ENCODE measurements at places on chromosomes 3 and 15.

- H3K36me3 ChIP-seq: peaks cover 1% of the 10 kb centered on the region
- H3K27ac ChIP-seq: no peak overlapping the region
- DNase-seq: no peak
- H3K4me1 ChIP-seq: peaks cover 11% of the 10 kb centered on the region
- peaks cover 4% of the 10 kb centered on the region for H3K27me3 ChIP-seq
- no peak overlapping the region for H3K4me3 ChIP-seq
These were observed 19.1 kb downstream of the GPR15 start for GRCh38 chr3:98550833-98551232.

DNA sequence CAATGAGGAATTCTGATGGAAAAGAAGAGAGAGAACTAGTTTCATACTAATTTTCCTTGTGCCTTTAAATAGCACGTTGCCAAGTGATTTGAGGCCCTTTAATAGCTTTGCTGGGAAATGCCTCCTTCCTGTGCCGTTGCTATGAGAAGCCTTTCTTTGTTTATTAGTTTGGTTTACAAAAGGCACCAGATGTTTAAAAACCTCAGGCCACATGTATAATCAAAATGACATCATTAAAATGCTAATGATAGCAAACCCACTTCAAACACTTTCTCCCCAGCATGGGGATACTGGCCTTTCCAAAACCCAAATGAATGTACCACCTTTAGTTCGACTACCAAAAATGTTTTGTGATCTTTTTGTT, 50.0 kb upstream of the TBC1D23 start:
- no peak overlapping the region for H3K27ac ChIP-seq
- no peaks in the 10 kb centered on the region for H3K36me3 ChIP-seq
- H3K4me1 ChIP-seq: peaks cover 11% of the 10 kb centered on the region
- H3K4me3 ChIP-seq: no peak overlapping the region

DNA sequence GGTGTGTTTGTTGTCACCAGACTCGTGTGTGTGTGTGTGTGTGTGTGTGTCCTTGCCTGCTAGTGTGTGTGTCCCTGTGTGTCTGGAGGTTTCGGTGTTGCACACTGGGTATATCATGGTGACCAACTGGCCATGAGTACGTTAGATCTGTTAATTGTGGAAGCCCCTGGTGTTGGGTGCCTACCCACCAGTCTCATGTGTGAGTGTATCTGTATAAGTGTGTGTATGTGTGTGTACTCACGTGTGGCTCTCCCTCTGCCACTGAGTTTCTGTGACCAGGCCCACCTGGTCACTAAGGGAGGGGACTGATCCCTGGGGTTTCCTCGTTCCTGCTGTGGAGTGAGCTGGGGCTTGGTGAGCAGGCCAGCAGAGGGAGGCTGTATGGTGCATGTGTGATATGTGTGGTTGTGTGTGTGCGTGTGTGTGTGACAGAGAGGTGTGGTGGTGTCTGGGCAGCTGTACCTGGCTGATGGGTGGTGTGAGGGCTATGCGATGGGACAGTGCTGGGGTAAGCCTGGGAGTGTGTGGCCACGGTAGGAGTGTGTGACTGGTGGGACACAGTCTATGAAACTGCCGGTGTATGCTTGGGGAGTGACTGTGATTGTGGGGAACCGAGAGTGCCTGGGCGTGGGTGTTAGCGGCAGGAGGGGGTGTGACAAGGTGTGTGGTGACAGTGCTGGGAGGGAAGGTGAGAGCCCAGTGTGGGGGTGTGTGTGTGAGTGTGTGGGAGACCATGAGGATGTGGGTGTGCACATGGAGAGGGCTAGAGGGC, 1.8 kb downstream of the PRKCD start:
- H3K36me3 ChIP-seq: peaks cover 28% of the 10 kb centered on the region
- no peaks in the 10 kb centered on the region for H3K27me3 ChIP-seq
- H3K4me3 ChIP-seq: peak overlapping the region; percentile 99
- peaks cover 55% of the 10 kb centered on the region for H3K4me1 ChIP-seq
- H3K27ac ChIP-seq: peak overlapping the region; percentile 97
- peak; percentile 52 for DNase-seq

GRCh38 chr15:98787936-98788757, 139.8 kb downstream of the IGF1R start:
- H3K4me3 ChIP-seq: no peak overlapping the region
- DNase-seq: no peak
- H3K4me1 ChIP-seq: peaks cover 16% of the 10 kb centered on the region
- H3K27me3 ChIP-seq: no peaks in the 10 kb centered on the region
- no peaks in the 10 kb centered on the region for H3K36me3 ChIP-seq

DNA sequence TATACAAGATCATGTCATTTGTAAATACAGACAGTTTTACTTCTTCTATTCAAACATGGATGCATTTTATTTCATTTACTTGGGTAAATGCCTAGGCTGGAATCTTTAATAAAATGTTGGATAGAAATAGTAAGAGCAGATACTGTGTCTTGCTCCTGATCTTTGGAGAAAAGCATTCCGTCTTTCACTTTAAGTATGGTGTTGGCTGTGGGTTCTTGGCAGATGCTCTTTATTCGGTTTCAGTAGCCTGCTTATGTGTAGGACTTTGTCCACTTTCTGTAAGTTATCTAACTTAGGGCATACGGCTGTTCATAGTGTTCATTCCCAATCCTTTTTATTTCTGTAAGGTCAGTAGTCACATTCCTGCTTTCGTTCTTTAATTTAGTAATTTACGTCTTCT, 303.0 kb downstream of the ADAMTS17 start:
- no peak overlapping the region for H3K4me3 ChIP-seq
- no peak overlapping the region for H3K27ac ChIP-seq
- DNase-seq: no peak
- peaks cover 2% of the 10 kb centered on the region for H3K4me1 ChIP-seq
- peaks cover 14% of the 10 kb centered on the region for H3K27me3 ChIP-seq

- peaks cover 32% of the 10 kb centered on the region for H3K36me3 ChIP-seq
- H3K4me1 ChIP-seq: peaks cover 61% of the 10 kb centered on the region
- no peaks in the 10 kb centered on the region for H3K27me3 ChIP-seq
- peak overlapping the region; percentile 96 for H3K27ac ChIP-seq
These were observed 18.8 kb downstream of the HEMK1 start for GRCh38 chr3:50587806-50588758.

- no peaks in the 10 kb centered on the region for H3K27me3 ChIP-seq
- H3K27ac ChIP-seq: no peak overlapping the region
- no peak overlapping the region for H3K4me3 ChIP-seq
- H3K36me3 ChIP-seq: peaks cover 66% of the 10 kb centered on the region
- no peak for DNase-seq
These were observed 23.0 kb downstream of the MESD start for GRCh38 chr15:80966431-80967197.

DNA sequence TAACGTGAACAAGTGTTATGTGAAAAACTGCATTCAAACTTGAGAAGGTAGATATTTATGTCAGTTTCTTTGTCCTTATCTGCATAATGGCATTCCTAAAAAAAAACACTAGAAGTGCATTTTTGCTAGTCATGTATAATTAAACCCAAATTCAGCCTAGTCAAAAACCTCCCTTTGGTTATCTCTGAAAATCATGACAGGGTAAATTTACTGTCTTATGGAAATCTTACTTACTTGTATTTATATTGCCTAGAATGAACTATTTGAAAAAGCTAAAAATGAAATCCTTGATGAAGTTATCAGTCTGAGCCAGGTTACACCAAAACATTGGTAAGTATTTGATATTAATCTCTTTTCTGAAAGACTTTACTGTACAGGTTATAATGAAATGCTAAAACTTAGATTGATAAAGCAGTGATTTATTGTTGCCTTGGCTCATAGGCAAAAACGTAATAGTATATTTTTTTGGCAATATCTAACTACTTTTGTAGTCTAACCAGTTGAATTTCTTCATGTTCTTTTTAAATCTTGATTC, 55.6 kb downstream of the OPA1 start:
- no peaks in the 10 kb centered on the region for H3K27me3 ChIP-seq
- H3K4me1 ChIP-seq: no peaks in the 10 kb centered on the region
- peaks cover 36% of the 10 kb centered on the region for H3K36me3 ChIP-seq
- H3K4me3 ChIP-seq: no peak overlapping the region
- DNase-seq: no peak

GRCh38 chr3:178778589-178778988, 242.4 kb downstream of the KCNMB2 start:
- no peak overlapping the region for H3K4me3 ChIP-seq
- DNase-seq: no peak
- no peaks in the 10 kb centered on the region for H3K4me1 ChIP-seq
- H3K27ac ChIP-seq: no peak overlapping the region

- no peak for DNase-seq
- H3K4me3 ChIP-seq: no peak overlapping the region
- H3K27ac ChIP-seq: no peak overlapping the region
- H3K27me3 ChIP-seq: no peaks in the 10 kb centered on the region
These were observed 18.1 kb downstream of the PLA2G4B start for GRCh38 chr15:41856716-41857115.

DNA sequence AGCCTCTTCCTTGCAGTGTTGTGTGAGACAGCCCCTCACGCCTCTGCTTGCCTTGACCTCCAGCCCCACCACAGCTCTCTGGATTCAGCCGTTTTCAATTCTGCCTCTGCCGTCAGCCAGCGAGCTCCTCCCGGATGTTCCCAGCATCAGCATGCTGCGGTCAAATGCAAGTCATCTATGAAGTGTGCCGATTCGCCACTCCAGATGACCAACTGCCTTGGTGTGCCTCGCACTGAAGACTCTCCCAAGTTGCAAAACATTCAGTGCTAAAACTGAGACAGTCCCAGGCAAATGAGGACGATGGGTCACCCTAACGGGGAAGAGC, 30.6 kb upstream of the RASA2 start:
- no peaks in the 10 kb centered on the region for H3K36me3 ChIP-seq
- no peak overlapping the region for H3K4me3 ChIP-seq
- no peaks in the 10 kb centered on the region for H3K27me3 ChIP-seq
- no peak for DNase-seq

DNA sequence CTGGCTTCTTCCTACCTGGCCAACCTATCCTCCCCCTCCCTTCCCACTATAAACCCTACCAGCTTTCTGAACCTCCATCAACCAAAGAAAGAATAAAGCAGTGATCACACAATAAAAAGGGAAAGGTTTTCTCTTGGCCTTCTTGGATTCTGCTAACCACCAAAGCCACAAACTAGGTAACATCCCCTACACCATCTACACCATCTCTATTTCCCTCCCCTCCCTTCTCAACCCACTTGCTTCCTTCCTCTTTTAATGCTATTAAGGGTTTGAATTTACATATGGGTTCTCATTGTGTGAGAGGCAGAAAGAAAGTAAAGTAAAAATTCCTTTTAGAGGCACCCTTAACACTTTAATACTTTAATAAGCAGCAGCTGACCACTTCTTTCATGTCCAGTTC, 25.8 kb upstream of the RSL24D1 start:
- H3K27ac ChIP-seq: peak overlapping the region; percentile 92
- H3K4me3 ChIP-seq: peak overlapping the region; percentile 64
- no peaks in the 10 kb centered on the region for H3K27me3 ChIP-seq
- peaks cover 15% of the 10 kb centered on the region for H3K36me3 ChIP-seq
- H3K4me1 ChIP-seq: peaks cover 67% of the 10 kb centered on the region
